ENCODE measurements at places on chromosomes 13 and 19.

- DNase-seq: no peak
These were observed 626.1 kb downstream of the DACH1 start for GRCh38 chr13:71240911-71241310.

DNA sequence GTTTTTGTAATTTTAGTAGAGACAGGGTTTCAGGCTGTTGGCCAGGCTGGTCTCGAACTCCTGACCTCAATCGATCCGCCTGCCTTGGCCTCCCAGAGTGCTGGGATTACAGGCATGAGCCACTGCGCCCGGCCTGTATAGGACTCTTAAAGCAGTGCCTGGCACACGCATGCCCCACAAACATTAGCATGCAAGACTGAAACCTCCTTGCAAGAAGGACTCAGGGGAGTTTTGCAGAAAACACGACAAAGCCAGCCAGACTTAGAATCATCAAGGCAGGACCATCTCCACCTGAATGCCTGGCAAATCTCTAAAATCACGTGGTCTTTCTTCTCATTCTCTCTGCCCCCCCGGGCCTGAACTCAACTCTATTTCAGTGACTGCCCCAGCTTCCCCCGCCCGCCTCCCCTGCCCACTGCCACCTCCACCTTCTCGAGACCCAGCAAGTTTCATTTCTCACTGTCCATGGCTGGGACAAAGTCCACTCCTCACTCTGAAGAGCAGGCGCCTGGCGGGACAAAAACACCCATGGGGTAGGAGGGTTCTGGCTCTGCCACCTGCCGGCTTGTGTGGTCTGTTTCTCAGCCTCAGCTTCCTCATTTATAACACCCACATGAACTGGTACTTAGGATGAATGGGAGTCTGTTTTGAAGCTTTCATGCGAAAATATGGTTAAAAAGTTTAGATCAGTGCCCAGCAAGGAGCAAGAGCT is 2.4 kb downstream of the TICAM1 start:
- DNase-seq: no peak

DNA sequence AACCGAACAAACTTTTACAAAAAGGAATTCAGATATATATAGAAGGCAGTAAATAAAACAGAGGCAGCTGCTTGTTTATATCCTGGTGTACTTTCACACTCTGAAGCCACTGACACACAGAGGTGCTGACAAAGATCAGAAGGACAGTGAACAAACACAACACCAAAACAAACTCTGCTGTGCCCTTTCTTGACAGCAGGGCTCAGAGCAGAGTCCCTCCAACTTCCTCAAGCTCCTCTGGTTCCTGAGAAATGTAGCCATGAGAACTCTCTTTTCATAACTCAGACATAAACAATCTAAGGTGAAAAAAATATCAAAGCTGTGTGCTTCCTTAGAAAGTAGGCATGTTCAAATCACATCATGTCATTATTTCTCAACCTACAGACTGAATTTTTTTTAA is 1052.8 kb upstream of the SPRY2 start:
- no peak for DNase-seq

DNA sequence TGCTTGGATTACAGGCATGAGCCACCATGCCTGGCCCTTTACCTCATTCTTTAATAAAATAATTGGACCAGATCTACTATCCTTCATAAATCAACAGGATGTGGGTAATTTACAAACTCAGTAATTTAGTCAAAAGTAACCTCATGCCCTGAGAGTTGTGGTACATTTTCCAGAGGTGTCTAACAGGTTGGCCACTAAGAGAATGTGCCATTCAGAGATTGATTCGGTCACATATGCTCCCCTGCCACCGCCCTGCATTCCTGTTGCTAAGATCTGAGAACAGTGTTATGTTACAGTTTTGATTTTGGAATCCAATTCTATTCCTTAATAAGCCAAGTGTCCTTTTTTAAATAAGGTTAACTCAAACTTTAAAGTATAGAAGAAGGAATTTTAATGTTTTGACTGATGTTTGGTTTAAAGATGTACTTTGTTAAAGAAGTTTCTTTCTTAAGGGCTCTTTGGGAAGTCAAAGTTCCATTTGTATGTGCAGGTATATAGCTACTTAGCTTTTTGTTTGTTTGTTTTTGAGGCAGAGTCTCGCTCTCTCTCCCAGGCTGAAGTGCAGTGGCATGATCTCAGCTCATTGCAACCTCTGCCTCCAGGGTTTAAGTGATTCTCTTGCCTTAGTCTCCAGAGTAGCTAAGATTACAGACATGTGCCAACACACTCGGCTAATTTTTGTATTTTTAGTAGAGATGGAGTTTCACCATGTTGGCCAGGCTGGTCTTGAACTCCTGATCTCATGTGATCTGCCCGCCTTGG is 29.2 kb downstream of the PHF11 start:
- no peak for DNase-seq

- no peak for DNase-seq
These were observed 243.6 kb upstream of the CSNK1A1L start for GRCh38 chr13:37348916-37349643.

DNA sequence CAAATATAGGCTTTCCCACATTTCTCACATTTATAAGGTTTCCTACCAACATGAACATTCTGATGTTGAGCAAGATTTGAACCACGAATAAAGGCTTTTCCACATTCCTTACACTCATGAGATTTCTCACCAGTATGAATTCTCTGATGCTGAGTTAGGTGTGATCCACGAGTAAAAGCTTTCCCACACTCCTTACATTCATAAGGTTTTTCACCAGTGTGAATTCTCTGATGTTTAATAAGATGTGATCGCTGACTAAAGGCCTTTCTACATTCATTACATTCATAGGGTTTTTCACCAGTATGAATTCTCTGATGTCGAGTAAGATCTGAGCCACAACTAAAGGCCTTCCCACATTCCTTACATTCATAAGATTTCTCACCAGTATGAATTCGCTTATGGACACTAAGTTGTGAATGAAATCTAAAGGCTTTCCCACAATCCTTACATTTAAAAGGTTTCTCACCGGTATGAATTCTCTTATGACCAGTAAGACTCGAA is 19.0 kb downstream of the ZNF790 start:
- DNase-seq: no peak

- no peak for DNase-seq
These were observed 61.4 kb downstream of the KDM4B start for GRCh38 chr19:5030136-5030820.

GRCh38 chr19:41261474-41262190 is 2.5 kb upstream of the HNRNPUL1 start:
- DNase-seq: no peak

DNA sequence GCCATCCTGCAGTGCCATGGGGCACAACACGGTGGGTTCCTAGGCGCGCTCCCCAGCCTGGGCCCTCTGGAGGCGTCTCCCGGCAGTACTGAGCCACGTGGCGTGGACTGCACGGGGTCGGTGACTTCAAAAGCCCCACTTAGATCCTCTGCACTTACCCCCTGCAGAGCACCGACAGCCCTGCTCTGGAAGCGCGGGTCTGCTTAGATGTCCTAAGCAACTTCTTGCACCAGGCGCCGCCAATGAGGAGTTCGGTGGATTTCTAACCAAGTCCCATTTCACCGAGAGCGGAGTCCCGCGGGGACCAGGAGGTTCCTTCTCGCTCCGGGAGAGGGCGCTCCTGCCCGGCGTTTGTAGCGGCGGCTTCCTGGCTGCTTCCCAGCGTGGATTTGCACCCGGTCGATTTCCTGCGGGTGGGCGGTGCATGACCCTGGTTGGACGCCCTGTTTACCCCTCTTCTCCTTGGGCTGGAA is 25.2 kb upstream of the ZNF845 start:
- DNase-seq: no peak

GRCh38 chr13:74090397-74090796 is 43.8 kb downstream of the KLF12 start:
- DNase-seq: no peak
